ENCODE measurements at places on chromosomes 5 and 9. TPM values are rescaled to one million over a fixed set of nuclear protein-coding genes. Genes with fewer than 3 reads are reported as not detected.

The FNIP1 gene
- 116 TPM for total RNA-seq

The RASEF gene
- total RNA-seq = 2.1 TPM

DNA sequence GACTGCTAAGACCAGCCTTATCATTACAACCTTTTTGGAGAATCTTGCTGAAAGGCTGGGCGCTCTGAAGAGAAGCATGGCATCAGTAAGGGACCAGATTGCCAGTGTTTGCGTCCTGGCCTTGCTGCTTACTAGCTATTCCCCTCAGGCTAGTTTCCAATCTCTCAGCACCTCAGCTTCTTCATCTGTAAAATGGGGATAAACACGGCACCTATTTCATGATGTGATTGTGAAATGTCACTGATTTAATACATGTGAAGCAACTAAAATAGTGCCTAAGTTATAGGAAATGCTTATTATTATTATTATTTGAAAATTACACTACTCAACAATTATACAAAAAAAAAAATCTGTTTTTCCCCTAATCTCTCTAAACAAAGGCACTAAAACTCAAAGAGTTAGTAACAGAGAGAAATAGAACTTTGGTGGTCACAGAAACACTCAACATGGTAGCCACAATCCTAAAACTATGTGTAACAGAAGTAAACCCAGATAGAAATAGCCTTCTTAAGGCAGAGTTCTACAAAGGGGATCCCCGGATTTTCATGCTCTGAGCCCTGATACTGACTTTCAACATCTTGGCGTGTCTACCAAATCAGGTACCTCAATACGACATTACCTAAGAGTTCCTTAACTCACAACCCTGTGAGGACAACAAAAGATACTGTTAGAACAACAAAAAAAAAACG, 62.0 kb downstream of the ENC1 start:
- DNase-seq = no peak
- no peak overlapping the region for H3K4me3 ChIP-seq
- peaks cover 29% of the 10 kb centered on the region for H3K4me1 ChIP-seq
- no peaks in the 10 kb centered on the region for H3K36me3 ChIP-seq
- no peak overlapping the region for H3K27ac ChIP-seq
- no peaks in the 10 kb centered on the region for H3K27me3 ChIP-seq

- H3K27ac ChIP-seq = no peak overlapping the region
- DNase-seq = no peak
- H3K36me3 ChIP-seq = no peaks in the 10 kb centered on the region
- H3K4me3 ChIP-seq = no peak overlapping the region
These were observed 373.4 kb upstream of the CTNND2 start for GRCh38 chr5:12277504-12278192.

- no peaks in the 10 kb centered on the region for H3K27me3 ChIP-seq
- no peak overlapping the region for H3K4me3 ChIP-seq
These were observed 137.6 kb downstream of the CACNA1B start for GRCh38 chr9:138015021-138015829.

GRCh38 chr5:1111727-1112289, at the start of gene SLC12A7:
SLC12A7 (minus strand) TSS chr5:1112063; CDS start chr5:1111991, 72 bp downstream.
- no peaks in the 10 kb centered on the region for H3K36me3 ChIP-seq
- H3K4me3 ChIP-seq = peak within 1 kb of the TSS; percentile 80
- peaks cover 4% of the 10 kb centered on the region for H3K4me1 ChIP-seq
- H3K27ac ChIP-seq = no peak within 1 kb of the TSS

GRCh38 chr9:129612815-129613519, 7.9 kb downstream of the C9orf50 start:
- no peak overlapping the region for H3K27ac ChIP-seq
- H3K36me3 ChIP-seq = no peaks in the 10 kb centered on the region
- peaks cover 21% of the 10 kb centered on the region for H3K4me1 ChIP-seq
- H3K4me3 ChIP-seq = no peak overlapping the region
- DNase-seq = no peak

- no peaks in the 10 kb centered on the region for H3K36me3 ChIP-seq
- no peak overlapping the region for H3K27ac ChIP-seq
- no peaks in the 10 kb centered on the region for H3K4me1 ChIP-seq
- no peaks in the 10 kb centered on the region for H3K27me3 ChIP-seq
- H3K4me3 ChIP-seq = no peak overlapping the region
These were observed 137.6 kb upstream of the GPR151 start for GRCh38 chr5:146653560-146653959.

GRCh38 chr5:175096469-175097165, 347.4 kb downstream of the DRD1 start:
- H3K27me3 ChIP-seq = no peaks in the 10 kb centered on the region
- H3K27ac ChIP-seq = no peak overlapping the region
- no peaks in the 10 kb centered on the region for H3K4me1 ChIP-seq
- no peaks in the 10 kb centered on the region for H3K36me3 ChIP-seq

Data from osteoblast (primary cell).